Neuronal stem cell (in vitro differentiated cells): ENCODE measurements at places on chromosomes 16 and 17.

DNA sequence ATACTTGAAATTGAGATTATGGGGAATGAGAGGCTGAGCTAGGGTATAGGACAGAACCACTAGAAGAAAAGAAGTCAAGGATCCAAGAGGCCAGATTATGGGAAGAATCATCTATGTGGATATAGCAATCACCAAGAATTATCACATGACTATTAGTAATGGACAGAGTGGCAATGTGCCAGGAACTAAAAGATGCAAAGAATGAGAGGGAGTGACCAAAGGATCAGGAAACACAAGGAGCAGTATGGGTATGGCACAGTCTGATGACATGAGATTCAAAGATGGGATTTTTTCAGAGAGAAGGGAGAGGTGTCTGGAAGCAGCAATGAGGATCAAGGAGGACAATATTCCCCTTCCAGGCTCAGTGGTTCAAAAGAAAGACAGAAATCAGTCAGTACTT lies 212.2 kb downstream of the AATF start:
- no peak for DNase-seq

DNA sequence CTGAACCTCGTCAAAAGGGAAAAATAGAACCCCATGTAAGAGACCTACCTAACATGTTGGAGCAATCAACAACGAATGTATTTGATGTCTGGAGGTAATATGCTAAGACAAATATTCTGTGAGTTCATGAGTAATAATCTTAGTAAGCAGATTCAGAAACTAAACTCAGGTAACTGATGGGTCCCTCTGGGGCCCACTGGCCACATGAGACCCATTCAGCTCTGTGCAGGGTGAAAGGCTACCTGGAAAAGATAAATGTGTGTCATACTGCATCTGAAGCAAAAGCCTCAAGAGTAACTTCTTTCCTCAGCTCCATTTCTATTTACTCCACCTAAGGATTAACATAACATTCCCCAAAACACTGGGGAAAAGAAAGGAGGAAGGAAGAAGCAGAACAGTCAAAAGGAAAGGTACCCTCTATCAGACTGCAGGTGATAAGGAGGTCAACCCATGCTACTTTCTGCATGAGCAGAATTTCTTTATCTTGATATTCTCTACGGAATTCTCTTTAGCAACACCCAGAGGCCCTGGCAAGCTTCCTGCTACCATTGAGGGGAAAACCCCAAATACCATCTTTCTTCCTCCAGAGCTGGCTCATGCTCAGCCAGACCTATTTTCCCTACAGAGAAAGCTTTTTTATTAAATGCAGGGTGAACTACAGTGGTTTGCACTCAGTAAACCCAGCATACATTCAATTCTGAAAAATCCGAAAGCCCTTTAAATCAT lies 37.7 kb upstream of the ABCA6 start:
- no peak for DNase-seq

DNA sequence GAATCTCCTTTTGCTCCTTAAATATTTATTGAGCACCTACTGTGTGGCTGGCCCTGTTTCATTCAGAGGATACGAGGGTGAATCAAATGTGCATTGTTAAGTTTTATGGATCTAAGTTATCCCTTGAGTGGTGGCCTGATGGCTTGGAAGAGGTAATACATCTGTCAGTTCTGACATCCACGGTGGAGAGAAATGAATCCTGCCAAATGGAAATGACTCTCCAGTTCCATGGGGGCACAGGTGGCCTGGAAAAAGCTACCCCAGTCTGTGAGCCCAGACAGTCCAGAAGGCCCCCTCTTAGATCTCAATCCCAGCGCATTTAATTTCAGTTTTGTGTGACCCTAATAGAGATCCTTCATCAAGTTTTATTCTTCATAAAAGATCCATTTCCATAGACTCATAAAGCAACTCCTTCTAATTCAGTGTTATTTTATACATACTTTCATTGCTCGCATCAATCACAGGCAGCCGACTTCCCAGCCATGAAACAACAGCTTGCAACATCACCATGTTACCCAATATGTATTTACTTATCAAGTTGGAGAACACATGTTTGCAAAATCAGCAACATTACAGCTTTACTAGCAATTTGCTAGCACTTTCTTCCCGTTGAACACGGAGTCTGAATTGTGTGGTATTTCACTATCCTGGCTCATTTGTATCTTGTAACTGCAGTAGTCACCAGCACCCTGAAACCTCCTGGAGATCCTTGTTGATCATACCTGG lies 334.8 kb upstream of the HSBP1 start:
- DNase-seq = no peak

DNA sequence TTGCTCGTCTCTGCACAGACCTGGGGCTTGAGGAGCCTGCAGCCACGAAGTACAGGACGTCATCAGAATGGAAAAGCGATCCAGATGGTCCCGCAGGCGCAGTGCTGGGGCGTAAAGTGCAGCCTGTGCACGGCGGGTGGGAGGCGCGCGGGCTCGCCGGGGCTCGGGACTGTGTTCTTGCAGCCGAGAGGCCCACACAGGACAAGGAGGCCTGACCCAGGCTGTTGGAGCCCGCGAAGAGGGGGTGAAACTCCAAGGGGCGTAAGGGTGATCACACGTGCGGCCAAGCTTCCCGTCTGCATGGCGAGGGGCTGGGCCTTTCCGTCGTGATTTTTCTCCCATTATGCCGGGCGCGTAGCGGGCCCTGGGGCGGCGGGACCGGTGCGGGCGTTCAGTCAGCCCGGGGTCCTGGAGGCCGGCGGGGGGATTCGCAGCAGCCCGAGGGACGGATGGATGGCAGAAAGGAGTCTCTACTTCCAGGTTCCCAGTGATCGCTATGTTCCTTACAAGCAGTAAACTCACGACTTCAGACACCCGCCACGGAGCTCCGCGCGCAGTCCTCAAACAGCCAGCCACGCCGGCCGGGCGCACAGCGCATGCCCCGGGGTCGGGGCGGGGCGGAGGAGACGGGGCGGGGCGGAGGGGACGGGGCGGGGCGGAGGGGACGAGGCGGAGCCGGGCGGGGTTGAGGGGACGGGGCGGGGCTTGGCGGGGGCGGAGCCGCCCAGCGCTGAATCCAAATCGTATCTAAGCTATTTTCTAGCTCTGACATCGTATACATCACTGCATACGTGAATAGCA lies 141.0 kb upstream of the KCNJ18 start:
- DNase-seq = peak; percentile 54

- DNase-seq = no peak
Observed at GRCh38 chr17:68298601-68299000, 7.3 kb downstream of the ARSG start.

GRCh38 chr17:63624531-63624880 lies 2.3 kb downstream of the MAP3K3 start:
- DNase-seq = no peak

- no peak for DNase-seq
Observed at GRCh38 chr17:62051053-62051452, 14.0 kb downstream of the MED13 start.

GRCh38 chr17:7014995-7015958 lies 2.9 kb downstream of the RNASEK start:
- no peak for DNase-seq

GRCh38 chr16:86134802-86135461 lies 236.0 kb downstream of the IRF8 start:
- no peak for DNase-seq

DNA sequence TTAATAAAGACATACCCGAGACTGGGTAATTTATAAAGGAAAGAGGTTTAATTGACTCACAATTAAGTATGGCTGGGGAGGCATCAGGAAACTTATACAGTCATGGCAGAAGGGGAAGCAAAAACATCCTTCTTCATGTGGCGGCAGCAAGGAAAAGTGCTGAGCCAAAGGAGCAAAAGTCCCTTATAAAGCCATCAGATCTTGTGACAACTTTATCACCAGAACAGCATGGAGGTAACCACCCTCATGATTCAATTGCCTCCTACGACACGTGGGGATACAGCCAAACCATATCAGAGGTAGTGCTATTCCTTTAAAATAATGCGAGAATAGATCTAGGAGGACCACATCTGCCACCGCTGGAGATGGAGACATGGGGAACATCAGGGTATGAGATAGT lies 9.0 kb downstream of the C16orf54 start:
- DNase-seq = no peak

GRCh38 chr16:8898660-8899318 lies 16.6 kb downstream of the LITAFD start:
- no peak for DNase-seq

DNA sequence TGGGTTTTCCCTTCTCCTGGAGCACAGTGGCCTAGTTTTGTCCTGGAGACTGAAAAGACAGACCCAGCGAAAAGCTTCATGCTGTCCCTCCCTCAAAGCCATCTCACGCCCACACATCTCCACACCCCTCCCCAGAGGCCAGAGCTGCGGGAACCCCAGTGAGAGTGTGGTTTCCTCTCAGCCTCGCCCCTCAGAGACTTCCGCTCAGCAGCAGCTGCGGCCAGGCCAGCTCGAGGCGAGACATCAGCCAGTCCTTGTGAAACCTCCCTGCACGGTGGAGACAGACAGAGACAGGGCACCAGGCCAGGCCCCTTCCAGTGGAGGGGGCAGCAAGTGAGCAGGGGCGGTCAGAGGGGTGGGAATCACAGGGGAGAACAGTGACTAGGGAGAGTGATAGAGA lies 77.0 kb upstream of the TNRC6C start:
- DNase-seq = no peak

GRCh38 chr16:6081320-6081976 lies 983.9 kb upstream of the EEF2KMT start:
- DNase-seq = peak; percentile 57

DNA sequence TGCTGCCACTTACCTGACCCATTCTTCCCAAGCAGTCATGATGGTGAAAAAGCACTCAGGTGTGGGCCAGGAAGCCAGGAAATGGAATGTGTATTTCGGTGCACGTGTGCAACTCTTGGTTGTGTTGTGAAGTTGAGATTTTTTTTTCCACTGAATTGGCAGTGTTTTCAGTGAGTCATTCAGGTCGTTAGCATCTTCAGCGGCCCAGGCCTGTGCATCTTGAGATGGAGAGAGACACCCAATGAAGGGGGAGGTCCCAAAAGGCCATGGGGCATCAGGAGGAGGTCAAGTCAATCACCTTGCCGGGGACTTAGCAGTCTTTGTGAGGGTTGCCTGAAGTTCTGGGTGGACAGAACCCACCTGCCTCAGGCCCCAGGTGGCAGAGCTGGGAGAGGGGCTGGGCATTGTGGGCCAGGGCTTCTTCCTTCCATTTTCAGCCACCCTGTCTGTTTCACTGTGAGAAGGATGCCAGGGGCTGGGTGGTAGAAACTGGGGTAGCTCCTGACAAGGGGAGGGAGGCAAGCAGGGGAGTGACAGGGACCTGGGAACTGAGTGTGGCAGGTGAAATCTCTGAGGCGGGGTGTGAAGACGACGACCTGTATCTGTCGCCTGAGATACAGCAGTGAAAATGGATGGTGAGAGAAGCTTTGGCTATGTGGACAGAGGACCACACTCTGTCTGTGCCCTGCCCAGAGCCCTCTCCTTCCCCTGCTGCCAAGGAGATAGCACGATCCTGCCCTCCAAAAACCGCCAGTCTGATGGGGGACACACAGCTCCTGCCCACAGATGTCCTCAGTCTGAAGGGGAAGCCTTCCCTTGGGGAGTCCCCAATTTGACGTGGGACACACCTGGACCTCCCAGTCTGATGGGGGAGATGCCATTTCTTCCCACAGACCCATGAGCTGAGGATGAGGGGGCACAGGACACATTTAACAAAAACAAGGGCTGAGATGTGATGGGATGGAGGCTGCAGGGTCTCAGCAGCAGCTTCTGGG lies 11.9 kb downstream of the TBKBP1 start:
- DNase-seq = no peak

DNA sequence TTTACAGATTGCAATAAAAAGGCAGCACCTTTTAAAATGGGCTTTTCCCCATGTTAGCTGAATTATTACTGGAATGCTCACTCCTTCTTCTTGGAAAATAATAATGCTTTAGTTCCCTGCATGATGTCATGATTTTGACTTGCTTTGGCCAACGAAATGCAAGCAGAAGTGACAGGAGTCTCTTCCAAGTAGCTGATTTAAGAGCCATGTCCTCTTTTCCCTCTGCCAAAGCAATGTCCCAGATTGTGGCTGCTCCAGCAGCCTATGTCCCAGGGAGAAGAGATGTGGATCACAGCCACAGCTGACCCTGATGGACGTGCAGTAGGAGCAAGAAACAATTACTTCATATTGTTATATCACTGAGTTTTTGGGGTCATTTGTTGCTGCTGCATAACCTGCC lies 246.6 kb downstream of the HAPSTR1 start:
- DNase-seq = no peak

DNA sequence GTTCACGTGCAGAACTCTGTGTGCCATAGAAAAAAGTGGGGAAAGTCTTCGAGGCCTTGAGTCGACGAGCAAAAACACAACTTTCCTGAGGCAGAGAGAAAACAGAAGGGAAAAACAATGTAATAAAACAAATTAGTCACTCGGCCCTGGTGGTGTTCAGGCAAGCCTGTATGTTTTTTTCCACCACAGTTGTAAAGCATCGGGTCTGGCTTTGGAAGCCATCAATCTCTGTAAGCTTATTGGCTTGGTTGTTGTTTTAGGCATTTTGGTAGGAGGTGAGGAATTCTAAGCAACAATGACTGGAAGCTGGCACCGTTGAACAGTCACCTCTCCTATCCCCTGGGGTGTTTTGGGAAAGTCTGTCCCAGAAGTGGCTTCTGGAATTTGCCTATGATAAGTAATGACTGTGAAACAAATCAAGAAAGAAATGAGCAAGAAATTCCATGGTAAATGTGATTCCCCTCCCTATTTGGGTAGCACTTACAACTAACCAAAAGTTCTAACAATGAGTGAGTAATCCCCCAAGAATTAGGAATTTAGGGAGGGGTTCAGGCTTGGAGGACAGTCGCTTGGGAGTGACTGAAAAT lies 2.8 kb downstream of the CDH13 start:
- DNase-seq = no peak

DNA sequence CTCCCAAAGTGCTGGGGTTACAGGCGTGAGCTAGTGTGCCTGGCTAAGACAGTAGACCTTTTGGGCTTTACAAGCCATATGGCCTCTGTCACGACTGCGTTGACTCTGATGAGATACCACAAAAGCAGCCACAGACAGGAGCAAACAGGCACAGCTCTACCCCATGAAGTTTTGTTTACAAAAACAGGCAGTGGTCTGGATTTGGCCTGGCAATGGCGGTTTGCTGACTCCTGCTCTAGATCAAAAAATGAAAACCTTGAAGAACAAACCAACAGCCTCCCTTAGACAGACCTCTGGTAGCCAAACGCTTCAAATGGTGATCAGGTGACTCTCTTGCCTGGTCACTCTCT lies 20.7 kb downstream of the SLC43A2 start:
- DNase-seq = no peak

- no peak for DNase-seq
Observed at GRCh38 chr17:68704871-68705713, 103.9 kb upstream of the FAM20A start.

DNA sequence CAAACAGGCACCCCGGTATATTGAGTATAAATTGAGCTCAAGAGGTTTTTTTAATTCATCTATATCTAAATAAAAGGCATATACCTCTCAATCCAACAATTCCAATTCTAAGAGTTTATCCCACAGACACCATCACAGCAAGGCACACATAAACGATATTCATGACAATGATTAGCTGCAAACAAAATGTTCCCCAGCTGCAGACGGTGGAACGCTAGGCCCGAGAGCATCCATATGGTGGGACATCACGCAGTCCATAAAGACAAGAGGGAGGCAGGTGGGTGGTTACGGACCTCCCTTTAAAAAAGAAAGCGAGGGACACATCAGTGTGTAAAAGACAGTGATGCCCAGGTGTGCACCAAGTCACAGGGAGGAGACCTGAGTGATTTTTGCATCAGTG lies 28.1 kb downstream of the MEAK7 start:
- no peak for DNase-seq
